Motor neuron (in vitro differentiated cells): ENCODE measurements at places on chromosomes 3 and 15. TPM values are rescaled to one million over a fixed set of nuclear protein-coding genes. Genes with fewer than 3 reads are reported as not detected.

ARHGAP31 gene
- 0.98 and 1.1 TPM in 2 replicates for total RNA-seq

HIGD2B gene
- 0.31 TPM in 1 of 2 replicates, not detected in the other for total RNA-seq

LINGO1 gene
- 45.4 and 53.9 TPM in 2 replicates for total RNA-seq

TP63 gene
- 0.36 and 0.81 TPM in 2 replicates for total RNA-seq
